ENCODE measurements at places on chromosomes 3 and 15. TPM values are rescaled to one million over a fixed set of nuclear protein-coding genes. Genes with fewer than 3 reads are reported as not detected.

GCNT3 gene
- not detected for total RNA-seq

SLC12A1 gene
- total RNA-seq, result not detected

GUCA1C gene
- total RNA-seq, result not detected

KCNAB1 gene
- 4.2 TPM for total RNA-seq

EBLN2 gene
- 8.4 TPM for total RNA-seq

ZIC1 gene
- total RNA-seq, result 8.4 TPM

DOCK3 gene
- 0.52 TPM for total RNA-seq

ZNF620 gene
- 2.1 TPM for total RNA-seq

GP5 gene
- under 0.01 TPM for total RNA-seq

ZNF385D gene
- total RNA-seq, result 9.4 TPM

PRC1 gene
- 18.8 TPM for total RNA-seq

SERINC4 gene
- total RNA-seq, result under 0.01 TPM

PARP15 gene
- 2.6 TPM for total RNA-seq

REC114 gene
- total RNA-seq, result not detected

CHRNA7 gene
- 0.52 TPM for total RNA-seq

SLC22A14 gene
- total RNA-seq, result under 0.01 TPM

FBXO40 gene
- 4.2 TPM for total RNA-seq

TAGLN3 gene
- 0.52 TPM for total RNA-seq

GPR149 gene
- total RNA-seq, result not detected

KNG1 gene
- 0.52 TPM for total RNA-seq

LEKR1 gene
- 0.52 TPM for total RNA-seq

TBC1D2B gene
- total RNA-seq, result 30.3 TPM

IGDCC3 gene
- 1.0 TPM for total RNA-seq

CFAP91 gene
- total RNA-seq, result under 0.01 TPM

ARPP19 gene
- 69.9 TPM for total RNA-seq

LPP gene
- total RNA-seq, result 28.2 TPM

LMAN1L gene
- not detected for total RNA-seq

LRRC34 gene
- total RNA-seq, result 3.1 TPM

ZCWPW2 gene
- total RNA-seq, result 2.1 TPM

CTXN2 gene
- not detected for total RNA-seq
